ENCODE measurements at places on chromosomes 7 and 10.
A peak's percentile ranks its signal among the peaks of the same experiment; 100 is the strongest.

DNA sequence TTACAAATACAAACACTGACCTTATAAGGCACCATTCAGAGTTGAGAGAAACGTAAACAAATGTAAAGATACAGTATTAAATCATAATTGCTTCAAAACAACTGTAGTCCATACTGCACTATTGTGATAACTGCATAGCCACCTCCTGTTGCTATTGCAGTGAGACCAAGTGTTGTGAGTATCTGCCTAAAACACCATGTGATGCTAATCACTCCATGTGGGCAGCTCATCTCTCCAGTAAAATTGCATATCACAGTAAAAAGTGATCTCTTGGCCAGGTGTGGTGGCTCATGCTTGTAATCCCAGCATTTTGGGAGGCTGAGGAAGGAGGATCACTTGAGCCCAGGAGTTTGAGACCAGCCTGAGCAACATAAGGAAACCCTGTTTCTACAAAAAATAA is 26.8 kb upstream of the PRF1 start:
- no peak for DNase-seq

GRCh38 chr7:46583656-46584055 is 662.6 kb upstream of the IGFBP3 start:
- DNase-seq, result no peak

DNA sequence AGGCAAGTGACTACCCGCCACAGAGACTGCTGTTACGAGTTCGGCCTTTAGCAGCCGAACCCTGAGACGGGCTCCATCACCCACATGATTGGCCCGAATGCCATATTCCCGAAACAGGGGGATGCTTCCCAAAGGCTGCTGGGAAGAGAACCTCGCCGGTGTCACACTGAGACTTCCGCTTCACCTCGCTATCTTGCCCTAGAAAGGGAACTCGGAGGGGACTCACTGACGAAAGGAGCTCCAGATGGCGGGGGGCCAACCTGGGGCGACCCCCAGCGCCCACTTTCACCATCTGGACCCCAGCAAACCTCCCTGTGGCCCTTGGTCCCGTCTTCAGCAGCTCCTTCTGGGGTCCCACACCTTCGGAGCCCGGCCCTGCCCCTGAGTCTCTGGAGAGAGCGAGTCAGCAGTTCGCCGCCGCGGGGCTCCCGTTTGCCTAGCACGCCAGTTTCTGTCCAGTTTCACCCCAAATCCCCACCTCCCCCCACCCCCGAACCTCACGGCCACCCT is 529 bp downstream of the HPS1 start:
- DNase-seq, result no peak

GRCh38 chr7:106035568-106035967 is 72.5 kb downstream of the CDHR3 start:
- no peak for DNase-seq

DNA sequence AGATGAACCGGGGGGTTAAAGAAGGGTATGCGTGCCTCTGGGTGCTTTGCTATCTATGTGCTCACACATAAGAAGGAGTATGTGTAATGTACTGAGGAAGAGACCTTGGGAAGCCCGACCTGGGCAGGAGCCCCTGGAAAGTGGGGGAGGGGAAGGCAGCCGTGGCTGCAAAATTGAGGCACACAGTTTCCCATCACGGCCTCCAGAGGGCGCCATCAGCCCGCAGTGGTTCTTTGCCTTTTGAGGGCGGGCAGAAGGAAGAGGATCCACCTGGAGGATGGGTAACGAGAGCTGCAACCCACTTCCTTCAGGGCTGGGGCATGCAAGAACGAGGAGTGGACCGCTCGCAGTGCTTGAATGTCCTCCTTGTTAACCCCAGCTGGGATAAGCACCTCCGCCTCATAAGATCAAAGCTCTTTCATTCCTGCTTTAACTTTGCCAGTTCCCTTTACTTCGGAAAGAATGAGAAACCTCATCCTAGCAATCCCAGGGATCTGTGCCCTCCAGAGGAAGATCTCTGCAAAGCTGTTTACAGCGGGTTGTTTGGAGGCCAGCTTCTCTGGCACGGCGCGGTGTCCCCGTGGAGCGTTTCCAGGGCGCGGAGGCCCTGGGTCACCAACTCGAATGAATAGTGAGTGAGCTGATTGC is 77.9 kb downstream of the PCGF5 start:
- DNase-seq, result peak; percentile 37

- no peak for DNase-seq
Observed at GRCh38 chr10:13707156-13707881, 120.6 kb downstream of the PRPF18 start.

GRCh38 chr7:156472267-156472666 is 168.3 kb upstream of the RNF32 start:
- no peak for DNase-seq

- DNase-seq, result peak; percentile 86
Observed at GRCh38 chr10:63671317-63671937, 150.2 kb downstream of the REEP3 start.

DNA sequence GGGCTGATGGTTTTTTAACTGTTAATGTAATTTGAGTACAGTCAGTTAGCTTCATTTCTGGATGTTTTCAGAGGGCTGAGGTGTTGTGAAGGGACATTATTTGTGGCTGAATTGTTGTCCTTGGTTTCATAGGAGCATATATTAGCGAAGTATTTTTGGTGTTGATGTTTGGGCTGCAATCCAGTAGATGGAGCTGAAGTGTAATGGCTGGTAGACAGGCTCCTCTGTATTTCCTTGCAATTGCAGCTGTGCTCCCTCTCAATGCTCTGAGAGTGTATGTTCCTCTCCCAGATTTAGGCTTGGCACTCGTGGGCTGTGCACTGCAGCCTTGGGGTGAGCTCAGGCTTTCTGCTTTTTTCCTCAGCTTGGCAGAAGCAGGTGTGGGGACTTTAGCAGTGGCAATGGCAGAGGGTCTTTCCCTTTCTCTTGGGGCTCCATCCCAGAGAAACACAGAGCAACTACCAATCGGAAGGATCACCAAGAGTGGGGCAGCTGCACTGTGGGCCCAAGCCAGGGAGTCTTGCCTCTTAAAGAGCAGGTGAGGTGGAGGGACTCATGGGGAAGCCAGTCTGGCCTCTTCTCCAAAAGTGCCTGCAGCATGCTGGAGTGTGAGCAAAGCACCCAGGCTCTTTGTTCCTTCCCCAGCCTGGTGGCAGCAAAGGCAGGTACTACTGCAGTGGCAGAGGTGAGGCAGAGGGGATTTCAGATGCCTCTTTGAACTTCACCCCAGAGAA is 544.4 kb downstream of the SH2D4B start:
- no peak for DNase-seq

- peak; percentile 48 for DNase-seq
Observed at GRCh38 chr7:23277359-23277989, 21.7 kb upstream of the MALSU1 start.

DNA sequence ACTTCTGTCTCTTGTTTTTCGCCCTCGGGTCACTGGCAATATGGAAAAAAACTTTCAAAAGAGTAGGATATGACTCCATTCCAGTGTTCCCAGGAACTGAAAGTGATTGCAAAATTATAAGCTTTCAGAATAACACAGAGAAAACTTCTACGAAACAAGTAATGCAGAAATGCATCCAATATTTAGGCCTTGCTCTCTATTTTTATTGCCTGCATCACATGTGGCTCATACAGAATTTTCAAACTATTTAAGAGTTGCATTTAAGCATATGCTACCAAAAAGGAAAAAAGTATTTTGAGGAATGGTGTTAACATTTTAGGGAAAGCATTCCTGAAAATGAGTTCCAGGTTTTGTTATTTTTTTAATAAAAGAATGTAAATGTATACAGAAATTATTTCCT is 228.0 kb downstream of the CACNB2 start:
- no peak for DNase-seq

GRCh38 chr7:51261117-51261835 is 55.3 kb downstream of the COBL start:
- DNase-seq, result no peak

GRCh38 chr7:44071726-44072363 is 6.5 kb upstream of the PGAM2 start:
- no peak for DNase-seq

DNA sequence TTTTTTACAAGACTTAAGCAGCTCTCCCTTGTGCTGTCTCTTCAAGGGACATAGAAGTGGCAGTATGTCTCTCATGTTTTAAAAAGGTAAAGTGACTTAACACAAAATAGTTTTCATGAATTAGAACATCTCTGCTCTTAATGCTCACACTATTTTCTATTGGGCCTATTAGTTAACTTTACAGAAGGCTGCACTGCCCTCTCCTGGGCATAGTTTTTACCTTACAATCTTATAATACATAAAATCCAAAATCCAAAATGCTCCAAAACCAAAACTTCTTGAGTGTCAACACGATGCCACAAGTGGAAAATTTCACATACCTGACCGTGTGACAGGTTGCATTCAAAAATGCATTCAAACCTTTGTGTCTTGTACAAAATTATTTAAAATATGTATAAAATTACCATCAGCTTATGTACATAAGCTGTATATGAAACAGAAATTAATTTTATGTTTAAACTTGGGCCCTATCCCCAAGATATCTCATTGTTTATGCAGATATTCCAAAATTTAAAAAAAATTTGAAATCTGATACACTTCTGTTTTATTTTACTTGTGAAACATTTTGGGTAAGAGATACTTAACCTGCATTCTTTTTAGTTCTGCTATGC is 25.8 kb downstream of the TES start:
- DNase-seq, result no peak

- no peak for DNase-seq
Observed at GRCh38 chr7:2105917-2106316, 126.8 kb downstream of the MAD1L1 start.

DNA sequence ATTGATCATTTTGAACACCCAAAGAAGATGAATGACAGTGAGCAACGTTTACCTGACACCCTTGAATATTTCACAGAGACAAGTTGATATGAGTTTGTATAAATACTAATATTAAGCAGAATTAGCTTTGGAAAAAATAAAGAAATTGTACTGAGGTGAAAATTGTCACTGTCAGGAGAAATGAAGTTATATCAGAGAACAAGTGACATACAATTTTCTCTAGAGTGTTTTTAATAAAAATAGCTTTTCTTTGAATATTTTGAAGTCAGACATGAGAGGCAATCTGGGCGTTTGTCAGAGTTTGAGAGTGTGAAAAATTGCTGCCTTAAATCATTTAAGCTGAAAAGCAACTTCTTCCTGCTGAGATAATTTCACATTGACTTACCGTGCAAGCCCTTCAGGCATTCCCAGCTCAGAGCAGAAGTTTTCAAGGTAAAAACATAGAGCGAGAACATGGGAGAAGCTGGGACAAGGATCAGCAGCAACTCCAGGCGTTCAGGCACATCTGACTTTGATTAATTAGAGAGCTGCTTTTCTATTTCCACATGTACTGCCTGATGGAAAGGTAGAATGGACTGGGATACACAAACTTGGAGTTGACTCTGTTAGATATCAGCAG is 535.9 kb downstream of the TFEC start:
- no peak for DNase-seq

- DNase-seq, result no peak
Observed at GRCh38 chr7:100665168-100665726, 8.3 kb upstream of the GNB2 start.

DNA sequence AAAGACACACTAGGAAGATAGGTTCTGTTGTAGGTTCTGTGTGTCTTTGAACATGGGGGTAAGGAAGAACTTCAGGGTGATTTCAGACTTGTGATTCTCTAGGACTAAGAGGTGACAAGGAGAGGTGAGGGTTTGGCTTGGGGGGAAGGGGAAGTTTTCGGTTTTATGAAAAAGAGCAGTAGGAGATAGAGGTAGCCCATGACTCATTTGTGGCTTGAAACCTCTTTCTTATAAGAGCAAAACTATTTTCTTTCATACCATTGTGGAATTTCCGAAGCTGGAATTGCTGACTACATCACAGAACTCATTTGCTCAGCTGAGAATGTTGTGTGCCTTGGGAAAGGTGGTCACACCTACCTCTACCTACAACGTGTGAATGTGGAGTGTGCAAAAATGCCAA is 39.6 kb upstream of the IKZF1 start:
- DNase-seq, result no peak

- DNase-seq, result no peak
Observed at GRCh38 chr7:157136372-157136771, 2.4 kb upstream of the UBE3C start.

All from DMS79 (cell line).